ENCODE measurements at places on chromosomes 6 and 20.

DNA sequence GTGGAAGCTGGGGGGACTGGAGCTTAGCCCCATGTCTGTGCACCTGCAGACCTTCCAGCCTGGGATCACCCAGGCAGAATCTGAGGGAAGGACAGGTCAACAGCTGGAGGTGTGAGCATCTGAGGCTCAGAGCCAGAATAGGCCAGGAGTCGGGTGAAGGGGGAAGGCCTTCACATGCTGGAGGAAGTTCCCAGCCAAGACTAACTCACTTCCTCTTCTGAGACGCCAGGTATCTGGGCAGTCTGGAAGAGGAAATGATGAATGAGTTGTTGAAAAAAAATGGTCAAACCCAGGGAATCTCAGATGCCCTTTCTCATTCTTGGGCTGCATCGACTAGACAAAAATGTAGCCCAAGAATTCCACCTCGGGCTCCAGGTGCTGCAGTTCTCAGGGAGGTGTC is 73.6 kb upstream of the TIAM2 start:
- no peak for DNase-seq

DNA sequence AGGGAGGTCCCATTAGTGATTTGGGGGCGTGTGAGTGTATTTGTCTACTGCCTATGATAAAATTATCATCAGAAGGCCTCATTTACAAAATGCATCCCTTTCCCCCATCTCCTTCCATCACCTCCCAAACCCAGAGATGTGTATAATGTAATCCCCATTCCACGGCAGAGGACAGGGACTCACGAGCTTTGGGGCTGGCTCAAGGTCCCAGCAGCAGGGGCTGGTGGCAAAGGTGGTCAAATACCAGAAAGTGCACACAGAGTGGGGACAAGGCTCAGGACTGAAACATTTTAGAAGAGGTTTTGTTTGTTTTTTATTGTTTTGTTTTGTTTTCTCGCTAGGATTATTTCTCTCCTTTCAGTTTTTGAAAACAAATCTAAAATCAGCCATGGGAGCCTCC is 68.5 kb upstream of the TOP1 start:
- no peak for DNase-seq

DNA sequence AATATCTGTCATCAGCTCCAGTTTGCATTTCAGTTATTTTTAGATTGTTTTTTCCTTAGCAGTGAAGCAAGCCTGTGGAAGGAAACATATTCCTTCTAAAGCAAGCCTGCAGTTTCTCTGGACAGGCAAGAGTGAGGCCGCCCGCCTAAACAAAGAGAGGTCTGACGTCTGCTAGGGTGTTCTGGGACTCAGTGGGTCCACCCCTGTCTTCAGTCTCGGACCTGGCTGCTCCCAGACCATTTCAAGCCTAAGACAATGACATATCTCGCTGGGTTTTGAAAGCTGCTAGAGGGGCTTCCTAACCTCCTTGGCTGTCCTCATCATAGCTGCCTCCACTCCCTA is 36.8 kb upstream of the RNF24 start:
- DNase-seq, result no peak

DNA sequence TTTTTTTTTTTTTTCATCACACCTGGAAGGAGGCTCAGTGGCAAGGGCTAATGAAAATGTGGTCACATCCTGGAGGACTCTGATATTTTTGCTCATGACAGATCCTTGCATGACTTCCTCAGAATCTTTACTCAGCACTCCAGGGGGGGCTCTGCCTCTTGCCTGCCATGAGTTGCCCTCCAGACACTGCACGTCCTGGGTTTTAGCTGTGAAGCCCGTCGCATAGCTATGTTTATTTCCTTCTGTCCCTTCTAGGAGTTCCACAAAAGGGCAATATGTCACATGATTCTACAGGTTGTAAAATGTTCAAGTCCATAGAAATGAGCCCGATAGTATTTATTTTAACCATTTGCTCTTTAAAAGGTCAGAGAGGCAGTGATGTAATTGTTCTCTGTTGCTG is 18.2 kb downstream of the MAS1 start:
- no peak for DNase-seq

- no peak for DNase-seq
These were observed 201.3 kb upstream of the SSTR4 start for GRCh38 chr20:22833851-22834250.

DNA sequence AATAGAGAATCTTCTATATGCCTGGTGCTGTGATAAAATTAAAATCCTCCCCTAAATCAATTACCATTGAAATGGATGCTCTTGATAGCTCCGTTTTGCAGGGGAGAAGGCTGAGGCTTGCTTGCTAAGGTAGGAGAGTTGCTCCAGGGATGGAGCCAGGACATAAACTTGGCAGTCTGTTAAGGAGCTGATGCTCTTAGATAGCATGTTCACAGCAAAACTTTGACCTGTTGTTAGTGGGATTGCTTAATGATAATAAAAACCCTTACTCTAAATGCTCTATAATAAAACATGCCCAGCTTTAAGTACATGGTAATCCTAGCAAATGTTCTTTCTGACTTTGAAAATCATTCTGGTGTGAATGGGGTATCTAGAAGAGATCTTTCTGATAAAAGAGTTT is 228.4 kb upstream of the JAG1 start:
- no peak for DNase-seq

GRCh38 chr20:20248620-20249200 is 119.2 kb upstream of the INSM1 start:
- DNase-seq, result no peak

DNA sequence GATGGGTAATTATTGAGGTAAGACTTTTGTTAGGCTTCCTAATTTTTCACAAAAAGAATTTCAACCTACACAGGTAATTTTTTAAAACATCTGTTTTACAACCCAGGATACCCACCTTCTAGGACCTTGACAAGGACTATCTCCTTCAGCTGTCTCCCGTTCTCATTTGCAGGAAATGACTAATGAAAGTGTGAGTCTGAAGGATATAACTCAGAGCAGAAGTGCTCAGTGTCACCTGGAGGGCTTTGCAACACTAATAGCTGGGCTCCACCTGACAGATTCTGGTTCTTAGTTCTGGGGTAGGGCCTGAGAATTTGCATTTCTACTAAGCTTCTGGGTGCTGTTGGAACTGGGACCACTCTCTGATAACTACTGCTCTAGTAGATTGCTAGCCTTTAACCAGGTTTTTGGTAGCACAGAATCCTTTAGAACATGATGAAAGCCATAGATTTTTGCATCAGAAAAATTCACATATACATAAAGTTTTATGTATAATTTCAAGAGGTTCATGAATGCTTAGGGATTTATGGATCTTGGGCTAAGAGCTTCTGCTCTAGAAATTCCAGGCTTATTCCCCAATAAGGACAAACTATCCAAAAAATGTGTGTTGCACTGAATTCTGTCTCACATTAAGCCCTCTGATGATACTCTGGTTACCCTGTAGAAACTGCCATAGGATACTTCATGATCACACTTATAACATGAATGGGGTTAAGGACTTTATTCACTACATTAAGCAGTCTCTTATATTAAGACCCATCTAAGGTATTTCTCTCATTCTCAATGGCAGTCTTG is 30.3 kb downstream of the AK9 start:
- DNase-seq, result no peak

DNA sequence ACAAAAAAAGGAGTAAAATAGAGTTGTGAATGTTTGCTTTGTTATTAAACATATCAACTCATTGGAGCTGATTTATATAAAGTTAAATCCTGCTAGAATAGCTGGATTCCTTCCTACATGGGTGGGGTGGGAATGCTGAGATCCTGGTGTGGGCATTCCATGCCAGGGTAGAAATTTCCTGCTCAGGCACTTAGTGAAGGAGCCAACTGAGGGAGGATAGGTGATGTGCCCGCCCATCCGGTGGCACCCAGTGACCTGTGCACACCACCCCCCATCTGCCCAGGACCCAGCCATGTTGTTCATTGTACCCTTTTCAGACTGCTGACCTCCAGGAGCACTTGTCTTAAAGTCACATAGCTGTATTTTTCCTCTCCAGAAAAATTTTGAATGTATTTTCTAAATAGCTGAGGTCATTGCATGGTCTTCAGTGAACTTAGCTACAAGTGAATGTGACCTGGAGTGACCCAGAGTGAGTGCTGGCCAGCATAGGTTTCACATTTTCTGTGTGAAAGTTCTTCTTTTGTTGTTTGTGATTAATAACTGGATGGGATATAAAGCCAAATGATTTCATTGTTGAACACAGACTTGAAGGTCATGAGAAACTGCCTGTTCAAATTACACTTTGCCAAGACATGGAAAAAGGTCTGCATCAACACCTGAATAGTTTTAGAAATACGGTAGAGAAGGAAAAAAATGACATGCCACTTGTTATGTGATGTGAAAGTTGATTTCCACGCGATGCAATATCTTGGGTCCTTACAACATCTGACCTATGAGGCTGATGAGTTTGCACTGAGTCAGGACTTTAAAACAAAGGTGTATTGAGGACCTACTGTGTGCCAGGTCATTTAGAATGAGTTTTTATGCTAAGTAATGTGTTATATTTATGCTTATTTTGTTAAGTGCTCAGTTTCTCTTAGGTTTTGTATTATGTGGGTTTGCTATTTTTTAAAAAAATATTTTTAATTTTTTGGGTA is 77.2 kb downstream of the UTRN start:
- no peak for DNase-seq

GRCh38 chr6:68197356-68197755 is 437.7 kb upstream of the ADGRB3 start:
- no peak for DNase-seq

DNA sequence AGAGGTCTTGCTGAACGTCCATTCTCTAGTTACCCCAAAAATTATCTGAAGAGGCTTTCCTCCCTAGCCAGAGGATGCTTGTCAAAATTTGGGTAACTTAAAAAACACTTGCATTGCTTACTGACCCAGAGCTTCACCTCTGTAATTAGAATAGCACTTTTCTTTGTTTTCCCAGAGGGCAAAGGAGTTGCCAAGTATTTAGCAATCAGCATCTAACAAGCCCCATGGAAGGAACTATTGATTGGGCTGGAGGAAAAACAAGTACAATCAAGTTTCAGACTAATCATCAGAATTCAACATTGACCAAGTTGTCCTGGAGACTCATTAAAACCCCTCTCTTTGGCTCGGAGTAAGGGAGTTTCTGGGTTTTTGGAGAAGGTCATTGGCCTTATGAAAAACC is 226.4 kb downstream of the TBC1D7 start:
- no peak for DNase-seq

GRCh38 chr6:169211881-169212280 is 41.8 kb downstream of the THBS2 start:
- no peak for DNase-seq

DNA sequence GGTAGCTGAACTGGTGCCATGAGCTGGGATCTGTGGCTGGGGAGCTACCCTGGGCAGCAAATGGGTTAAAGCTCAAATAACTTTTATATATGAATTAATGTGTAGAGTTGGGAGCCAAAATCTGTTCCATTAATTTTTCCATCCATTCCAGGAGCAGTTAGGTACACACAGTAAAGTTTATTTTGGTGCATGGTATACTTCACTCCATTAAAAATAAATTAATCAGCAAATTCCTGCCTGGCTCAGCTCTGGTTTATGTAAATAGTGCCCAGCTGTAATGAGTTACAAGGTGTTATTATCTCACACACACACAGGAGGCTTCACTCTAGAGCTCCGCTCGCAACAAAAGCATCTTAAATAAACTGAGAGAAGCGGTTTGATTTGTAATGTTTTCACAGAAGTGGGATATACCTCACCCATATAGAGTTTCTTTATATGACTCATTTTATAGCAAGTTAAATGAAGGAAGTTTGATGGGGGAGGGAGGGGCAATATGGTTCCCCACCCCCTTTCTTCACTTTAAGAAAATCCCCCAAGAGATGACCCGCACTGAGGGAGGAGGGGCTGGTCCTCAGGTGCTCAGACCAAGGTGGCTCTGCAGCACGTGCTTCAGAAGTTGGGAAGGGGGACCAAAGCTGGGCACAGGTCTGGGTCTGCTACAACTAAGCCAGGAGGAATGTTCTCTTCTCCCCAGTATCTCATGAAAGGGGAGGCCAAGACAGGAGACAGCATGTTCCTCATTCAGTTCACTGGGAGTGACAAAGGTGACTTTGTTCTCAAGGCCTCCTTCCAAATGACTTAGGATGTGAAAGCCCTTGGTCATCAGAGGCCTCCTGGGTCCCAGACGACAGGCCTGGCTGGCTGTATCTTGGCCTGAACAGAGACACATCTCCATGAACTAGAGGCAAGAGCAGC is 10.5 kb upstream of the FAM83C start:
- no peak for DNase-seq

- no peak for DNase-seq
These were observed 33.9 kb downstream of the PPARD start for GRCh38 chr6:35376281-35376680.

DNA sequence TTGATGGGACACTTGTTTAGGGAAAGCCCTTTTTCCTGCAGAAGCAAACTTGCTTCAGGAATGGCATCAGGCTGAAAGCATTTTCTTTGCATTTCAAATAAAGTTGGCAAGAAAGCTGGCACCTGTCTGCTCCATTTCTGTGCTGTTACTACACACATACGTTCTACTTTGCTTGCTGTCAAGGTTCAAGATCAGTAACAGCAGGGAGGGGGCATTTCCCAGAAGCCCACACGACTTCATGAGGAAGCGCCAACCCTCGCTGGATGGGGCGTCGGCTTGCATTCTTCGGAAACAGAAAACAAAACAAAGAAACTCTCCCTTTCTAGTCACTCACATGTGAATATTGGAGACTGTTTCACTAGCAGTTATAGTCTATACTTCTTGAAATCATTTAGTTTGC is 46.4 kb downstream of the AKAP12 start:
- no peak for DNase-seq

- DNase-seq, result no peak
These were observed 140.8 kb downstream of the ZFAND3 start for GRCh38 chr6:37960139-37960935.

DNA sequence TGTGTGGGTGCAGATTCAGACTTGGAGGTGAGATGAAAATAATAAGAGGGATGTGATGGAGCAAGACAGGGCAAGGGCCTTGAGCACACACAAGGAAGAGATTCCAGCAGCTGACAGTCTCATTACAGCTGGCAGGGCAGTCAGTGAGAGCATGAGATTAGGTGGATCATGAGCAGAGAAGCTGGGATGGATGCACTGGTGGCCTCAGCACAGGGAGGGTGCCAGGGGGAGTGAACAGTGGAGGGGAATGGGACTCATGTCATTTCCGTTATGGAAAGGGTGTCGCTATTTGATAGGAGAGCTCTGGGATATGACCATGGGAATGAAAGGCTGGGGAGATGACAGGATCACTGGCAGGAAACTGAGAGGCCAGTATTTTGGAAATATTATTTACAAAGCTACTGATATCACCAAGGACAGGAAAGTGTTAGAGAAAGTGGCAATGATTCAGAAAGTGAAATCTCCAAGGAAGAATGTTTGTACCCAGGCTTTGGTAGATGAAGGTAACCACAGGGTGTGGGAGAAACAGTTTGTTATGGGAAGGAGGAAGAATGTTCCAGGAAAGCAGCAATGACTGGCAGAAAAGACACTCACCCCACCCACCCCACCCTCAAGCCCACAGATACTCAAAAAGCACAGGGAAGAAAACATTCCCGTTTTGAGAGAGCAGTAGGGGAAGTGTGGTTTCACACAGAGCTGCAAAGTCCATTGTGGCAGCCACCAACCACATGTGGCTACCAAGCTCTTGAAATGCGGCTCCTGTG is 214.7 kb upstream of the PROKR2 start:
- no peak for DNase-seq

Data from stimulated activated CD8-positive, alpha-beta memory T cell treated with anti-CD3 and anti-CD28 coated beads, Interleukin-15, amount 100 ng/mL, for 48 hours (primary cell).